Renal cortex interstitium (tissue), 15 donors: ENCODE measurements at places on chromosomes 5 and 9.

GRCh38 chr9:2241836-2242741, 226.9 kb downstream of the SMARCA2 start:
- DNase-seq, result peak; percentile 90

GRCh38 chr5:148984345-148984744, 78.5 kb downstream of the SH3TC2 start:
- no peak for DNase-seq

DNA sequence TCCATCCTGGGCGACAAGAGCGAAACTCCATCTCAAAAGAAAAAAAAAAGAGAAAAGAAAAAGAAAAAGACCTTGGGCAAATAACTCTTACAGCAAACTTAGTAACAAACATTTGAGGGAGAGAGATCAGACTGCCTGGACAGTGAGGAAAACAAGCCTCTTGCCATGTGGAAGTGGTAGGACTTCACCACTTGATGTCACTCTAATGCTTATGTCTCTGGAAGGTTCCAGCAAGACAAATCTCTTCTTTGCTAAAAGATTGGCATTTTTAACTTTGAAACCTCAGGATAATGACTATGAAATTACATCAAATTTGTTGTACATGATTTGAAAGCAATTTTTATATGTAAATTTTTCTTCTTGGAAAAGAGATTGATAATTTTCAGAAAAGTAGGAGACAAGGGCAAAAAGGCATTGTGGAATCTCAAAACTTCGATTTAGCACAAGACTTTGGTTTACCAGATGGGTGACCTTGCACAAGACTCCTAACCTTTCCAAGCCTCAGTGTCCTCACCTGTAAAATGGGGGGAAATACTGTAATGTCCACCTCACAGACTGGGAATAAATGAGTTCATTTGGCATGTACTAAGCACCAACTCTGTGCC, 5.4 kb downstream of the ACTL7B start:
- no peak for DNase-seq

- no peak for DNase-seq
Measured at GRCh38 chr5:141742866-141743851, 61.1 kb upstream of the ARAP3 start.

GRCh38 chr5:176810687-176811501, 535 bp downstream of the UNC5A start:
- DNase-seq, result no peak

DNA sequence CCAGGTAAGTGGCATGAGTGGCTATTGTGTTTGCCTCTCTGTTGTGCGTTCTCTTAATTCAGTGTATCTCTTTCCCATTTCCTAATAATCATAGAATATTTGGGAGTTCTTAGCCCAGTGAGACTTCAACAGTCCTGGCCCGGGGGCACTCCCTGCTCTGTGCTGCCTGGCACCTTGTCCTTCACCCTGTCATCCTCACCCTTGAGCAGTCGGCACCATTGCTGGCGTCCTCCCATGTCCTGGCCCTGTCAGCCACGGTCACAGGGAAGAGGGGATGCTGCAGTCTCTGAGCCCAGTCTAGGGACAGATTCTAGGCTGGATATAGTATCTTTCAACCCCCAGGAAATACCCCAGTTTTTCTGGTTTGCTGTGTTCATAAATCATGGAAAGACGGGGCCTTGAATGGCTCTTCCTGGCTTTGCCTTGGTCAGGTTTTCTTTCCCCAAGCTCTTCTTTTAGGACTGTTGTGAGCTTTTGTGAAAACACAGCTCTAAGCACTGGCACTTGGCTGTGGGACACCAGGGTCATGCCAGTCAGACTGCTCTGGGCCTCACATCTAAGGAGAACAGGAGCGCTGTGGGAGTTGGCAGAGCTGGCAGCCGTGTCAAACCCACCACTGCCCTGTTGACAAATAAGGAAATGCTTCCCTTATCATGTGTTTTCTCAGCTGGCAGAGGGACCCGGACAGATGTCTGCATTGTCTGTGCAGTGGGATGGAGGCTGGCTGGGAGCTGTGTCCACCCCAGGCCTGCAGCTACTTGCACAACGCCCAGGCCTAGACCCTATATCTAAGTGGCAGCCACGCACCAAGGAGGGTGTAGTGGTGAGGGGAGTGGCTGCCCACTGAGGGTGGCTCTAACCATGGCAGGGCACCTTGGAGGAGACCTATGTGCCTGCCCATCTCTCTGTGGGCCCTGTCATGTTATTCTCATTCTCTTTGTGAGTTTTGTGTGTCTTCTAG, 378.6 kb downstream of the ICE1 start:
- no peak for DNase-seq

DNA sequence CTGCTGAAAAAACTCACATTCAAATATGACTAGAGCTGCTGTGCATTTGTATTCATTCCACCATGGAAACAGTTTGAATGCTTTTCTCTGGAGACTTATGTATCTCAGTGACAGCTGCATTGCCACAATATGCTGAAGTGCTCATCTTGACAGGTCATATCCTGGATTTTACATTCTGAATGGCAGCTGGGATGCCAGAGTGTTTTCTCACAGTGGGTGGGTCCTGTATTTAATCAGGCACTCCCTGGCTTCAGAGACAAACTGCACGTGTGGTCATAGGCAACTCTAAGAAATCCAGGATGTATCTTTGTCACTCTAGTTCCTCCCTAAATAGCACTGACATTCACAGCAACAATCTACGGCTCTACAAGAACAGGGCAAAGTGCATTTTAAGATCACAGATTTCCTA, 75.6 kb downstream of the ST8SIA4 start:
- DNase-seq, result peak; percentile 27

GRCh38 chr5:134525683-134526482, 413 bp downstream of the JADE2 start:
- peak; percentile 79 for DNase-seq

DNA sequence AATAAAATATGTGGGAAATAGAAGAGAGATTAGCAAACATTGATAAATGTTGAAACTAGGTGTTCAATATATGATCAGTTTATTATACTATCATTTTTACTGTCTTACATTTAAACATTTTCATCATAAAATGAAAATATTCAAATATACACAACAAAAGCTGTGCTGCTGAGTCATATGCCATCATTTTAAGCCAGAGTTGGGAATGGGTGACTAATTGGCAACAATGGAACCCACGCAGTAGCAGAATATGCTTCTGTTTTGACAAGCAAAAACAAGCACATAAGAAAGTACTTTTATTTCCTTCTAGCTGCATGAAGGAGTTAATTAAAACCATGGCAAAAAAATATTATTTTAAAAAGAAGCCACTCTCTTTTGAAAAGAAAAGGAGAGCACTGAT, 340.0 kb upstream of the EDIL3 start:
- no peak for DNase-seq

DNA sequence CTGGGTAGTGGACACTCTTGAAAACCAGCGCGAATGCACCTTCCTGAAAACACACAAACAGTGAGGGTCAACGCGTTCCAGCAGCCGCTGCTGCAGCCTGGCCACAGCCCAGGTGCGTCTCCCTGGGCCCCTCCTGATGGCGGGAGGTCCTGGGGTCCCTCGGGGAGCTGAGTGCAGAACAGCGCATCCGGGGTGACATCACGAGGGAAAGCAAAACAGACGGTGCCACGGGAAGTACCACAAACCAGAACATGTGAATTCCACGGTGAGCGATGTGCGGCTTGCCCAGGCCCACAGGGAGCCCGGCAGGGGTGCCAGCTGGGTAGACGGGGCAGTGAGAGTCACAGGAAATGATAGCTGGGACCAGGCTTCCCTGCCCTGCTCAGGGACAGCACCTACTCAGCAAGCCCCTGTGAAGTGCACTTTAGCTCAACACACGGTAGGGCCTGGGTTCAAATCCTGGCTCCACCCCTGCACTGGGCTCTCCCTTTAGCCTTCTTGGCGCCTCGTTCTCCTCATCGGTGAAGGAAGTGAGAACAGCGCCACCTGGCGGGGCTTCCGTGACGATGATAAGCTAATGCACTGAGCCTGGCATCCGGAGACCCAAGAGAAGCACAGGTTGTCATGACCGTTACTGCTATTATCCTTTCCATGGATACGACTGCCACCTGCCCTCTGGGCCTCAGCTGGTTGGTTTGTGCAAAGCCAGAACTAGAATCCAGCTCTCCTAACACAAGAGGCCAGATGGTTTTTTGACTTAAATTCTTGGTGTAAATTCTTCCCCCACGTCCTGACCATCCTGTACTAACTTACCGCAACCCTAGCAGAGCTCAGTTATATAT, 24.6 kb downstream of the GFPT2 start:
- no peak for DNase-seq

GRCh38 chr9:16884373-16884772, 13.9 kb upstream of the BNC2 start:
- no peak for DNase-seq

DNA sequence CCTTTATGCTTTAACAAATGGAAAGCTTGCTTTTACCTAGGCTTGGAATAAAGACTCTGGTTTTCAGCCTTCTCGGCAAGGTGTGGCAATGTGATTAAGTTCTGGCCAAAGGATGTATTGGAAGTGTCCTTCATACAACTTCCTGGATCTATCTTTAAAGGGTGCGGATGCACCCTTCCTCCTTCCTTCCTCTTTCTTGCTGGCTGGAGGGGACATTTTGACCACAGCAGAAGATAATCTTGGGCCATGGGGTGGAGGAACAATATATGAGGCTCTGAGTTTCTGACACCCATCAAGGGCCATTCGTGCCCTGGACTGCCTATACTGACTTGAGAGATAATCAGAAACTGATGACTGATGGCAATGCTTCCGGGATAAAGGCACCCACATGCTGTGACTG, 145.7 kb downstream of the ACER2 start:
- no peak for DNase-seq

DNA sequence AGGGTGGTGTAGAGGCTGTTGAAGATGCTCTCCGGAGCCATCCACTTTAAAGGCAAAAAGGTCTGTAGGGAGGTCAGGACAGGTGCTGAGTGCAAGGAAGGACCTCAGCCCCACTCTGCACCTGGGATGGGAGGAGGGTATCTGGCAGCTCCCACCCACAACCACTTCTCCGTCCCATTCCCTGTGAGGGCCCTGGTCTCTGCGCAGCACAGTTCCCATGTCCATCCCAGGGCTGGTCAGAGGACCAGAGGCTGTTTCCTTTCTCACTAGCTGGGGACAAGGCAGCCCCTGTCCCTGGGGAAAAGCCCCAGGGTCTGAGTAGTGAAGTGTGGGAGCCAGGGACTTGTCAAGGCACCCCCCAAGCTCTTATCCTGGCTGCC, 33.7 kb upstream of the CSF1R start:
- DNase-seq, result no peak

- no peak for DNase-seq
Measured at GRCh38 chr9:131031005-131031641, 22.1 kb downstream of the LAMC3 start.

- no peak for DNase-seq
Measured at GRCh38 chr9:96139592-96140295, 162.2 kb downstream of the HSD17B3 start.

DNA sequence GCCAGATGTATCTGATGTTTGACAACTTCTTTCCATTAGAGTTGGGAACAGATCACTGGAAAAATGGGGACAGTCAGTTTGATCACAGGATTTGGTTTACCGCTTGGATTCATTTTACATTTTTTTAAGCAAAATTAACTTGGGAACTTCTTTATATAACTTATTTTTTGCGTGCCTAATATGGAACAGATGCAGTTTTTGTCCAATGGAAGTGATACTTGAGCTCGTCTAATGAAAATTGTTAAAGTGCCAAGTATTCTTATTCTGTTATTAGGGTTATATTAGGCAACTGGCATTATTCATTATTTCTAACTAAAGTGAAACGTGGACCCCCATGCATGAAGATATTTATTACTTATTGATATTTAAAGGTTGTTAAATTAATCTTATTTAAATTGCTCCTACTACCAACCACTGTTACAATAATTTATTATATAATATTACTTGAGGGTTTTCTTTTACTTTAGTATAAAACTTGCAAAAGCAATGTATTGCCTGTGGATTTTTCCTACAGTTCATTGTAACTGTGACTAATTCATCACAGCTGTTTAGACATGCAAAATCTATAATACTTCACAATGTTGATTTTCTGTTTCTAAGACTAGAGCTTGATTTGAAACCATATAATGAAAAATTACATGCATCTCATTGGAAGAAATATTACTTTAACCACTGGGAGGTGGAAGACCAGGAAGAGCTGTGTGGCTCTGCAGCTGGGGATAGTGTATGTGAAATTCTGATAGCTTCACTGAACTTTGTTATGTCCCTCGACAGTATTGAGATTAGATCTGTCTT, 787.3 kb upstream of the WWC1 start:
- no peak for DNase-seq

- no peak for DNase-seq
Measured at GRCh38 chr9:38195737-38196161, 126.7 kb upstream of the SHB start.

GRCh38 chr5:142259758-142260157, 65.1 kb downstream of the SPRY4 start:
- DNase-seq, result no peak

DNA sequence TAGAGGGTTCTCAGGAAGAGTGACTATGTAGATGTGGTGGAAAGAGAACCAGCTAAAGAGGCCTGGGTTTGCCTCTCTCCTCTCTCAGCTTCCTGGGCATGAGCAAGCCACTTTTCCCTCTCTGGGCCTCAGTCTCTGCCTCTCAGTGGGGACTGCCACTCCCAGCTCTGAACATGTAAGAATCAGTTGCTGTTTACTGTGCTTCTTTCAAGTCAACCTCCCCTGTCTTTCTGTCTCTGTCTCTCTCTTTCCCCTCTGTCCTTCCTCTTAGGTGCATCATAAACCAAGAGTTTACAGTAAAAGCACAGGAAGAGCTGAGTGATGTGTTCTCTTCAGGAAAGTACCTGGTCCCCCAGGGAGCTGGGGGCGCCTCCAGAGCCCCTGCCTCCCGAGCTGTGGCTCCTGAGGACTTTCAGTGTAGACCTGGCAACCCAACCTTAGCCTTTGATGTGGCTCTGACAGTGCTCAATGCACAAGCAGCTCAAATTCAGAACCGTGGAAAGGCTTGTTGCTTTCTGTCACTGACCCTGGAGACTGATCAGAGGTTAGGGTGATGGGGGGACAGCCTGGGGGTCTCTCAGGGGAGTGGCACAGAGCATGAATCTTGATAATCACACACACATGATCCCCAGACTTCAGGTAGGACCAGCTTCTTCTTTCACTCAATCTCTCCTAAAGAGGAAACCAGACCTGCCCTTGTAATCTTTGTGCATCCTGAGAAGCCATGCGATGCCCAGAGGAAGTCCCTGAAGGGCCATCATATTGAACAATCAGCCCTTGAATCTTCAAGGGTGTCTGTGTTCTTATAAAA, 59.4 kb upstream of the TNFSF8 start:
- DNase-seq, result no peak

- DNase-seq, result no peak
Measured at GRCh38 chr9:105051897-105052296, 123.9 kb upstream of the ABCA1 start.

DNA sequence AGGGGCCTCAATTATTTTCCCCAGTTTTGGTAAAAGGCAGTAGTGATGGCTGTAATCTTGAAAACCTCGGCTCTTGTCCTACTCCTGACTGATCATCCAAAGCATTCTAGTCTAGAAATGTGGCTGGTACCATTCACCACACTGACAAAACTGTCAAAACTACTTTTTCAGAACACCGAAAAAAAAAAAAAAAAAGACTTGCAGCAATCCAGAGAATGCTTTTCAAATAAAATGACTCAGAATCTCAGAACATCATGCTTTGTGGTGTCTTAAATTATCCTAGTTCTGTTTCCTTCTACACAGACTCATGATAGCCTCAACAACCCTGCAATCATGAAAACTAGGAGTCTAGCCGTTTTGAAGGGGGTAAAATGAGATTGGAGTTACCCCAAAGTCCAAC, 13.4 kb downstream of the SLC28A3 start:
- DNase-seq, result no peak
